ENCODE measurements at places on chromosomes 12 and 14.

- no peak for DNase-seq
These were observed 243.9 kb downstream of the DIO2 start for GRCh38 chr14:79967453-79967852.

GRCh38 chr12:89421092-89421835 is 69.0 kb upstream of the DUSP6 start:
- no peak for DNase-seq

- no peak for DNase-seq
These were observed at the start of gene BHLHE41 for GRCh38 chr12:26124446-26125399. Gene BHLHE41 (minus strand): TSS chr12:26125037. CDS start chr12:26124779, 258 bp downstream.

- DNase-seq, result no peak
These were observed 90.9 kb upstream of the PLXNC1 start for GRCh38 chr12:94057262-94058151.

GRCh38 chr14:33714527-33715226 is 236.2 kb downstream of the EGLN3 start:
- DNase-seq, result no peak

GRCh38 chr12:12964255-12964654 is 12.3 kb upstream of the GPRC5D start:
- no peak for DNase-seq

GRCh38 chr12:108173892-108174291 is 44.8 kb downstream of the WSCD2 start:
- no peak for DNase-seq

DNA sequence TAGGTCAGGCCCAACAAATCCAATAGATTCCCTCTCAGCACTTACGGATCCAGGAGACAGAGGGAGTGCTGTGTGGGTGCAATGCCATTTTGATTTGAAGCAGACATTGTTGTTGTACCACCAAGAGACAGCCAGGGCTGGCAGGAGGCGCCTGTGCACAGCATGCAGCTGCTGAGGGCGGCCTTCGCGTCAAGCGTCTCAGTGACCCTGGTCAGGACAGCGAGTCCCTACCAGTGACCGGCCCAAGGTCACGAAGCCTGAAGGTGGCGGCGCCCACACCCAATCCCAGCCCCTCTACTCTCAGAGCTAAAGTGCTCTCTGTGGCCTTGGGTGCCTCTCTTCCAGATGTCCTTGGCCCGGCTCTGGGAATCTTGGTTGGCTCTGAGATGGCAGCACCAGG is 40.5 kb downstream of the PRMT8 start:
- no peak for DNase-seq
